NCI-H2227 treated with DMSO at 0.1 percent for 48 hours (cell line): ENCODE measurements at places on chromosomes 11 and 22.
A peak's percentile ranks its signal among the peaks of the same experiment; 100 is the strongest.

DNA sequence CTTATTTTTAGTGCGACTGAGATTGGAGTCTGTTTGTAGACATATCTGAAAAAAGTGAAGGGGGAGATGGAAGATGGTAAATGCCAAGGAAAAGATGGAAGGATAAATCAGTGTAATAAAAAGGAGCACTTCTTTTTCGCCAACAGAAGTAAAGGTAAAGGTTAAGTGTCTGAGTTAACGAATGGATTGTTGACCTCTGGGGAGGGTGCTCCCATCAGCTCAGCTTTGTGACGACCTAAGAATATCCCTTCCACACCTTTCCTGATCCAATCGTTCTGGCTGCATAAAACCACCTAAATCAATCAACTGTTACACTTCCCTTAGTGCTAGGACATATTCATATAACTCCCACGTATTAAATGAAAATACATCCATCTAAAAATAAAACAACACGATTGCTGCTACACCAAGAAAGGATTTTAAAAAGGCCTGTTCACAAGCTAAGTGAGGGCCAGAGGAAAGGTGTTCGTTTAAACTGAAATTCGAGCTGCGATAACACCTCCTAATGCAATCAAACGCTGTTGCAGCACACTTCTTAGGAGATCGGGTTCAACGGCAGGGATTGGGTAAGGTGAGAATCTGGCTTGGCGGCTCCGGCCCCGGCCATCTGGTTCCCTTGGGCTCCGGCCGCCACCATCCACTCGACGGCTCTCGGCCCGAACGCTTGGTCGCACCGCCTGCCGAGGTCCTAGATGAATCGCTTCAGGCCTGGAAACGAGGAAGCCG is 658 bp downstream of the C11orf71 start:
- peak; percentile 66 for DNase-seq

GRCh38 chr11:121478895-121479697 is 26.3 kb upstream of the SORL1-AS1 start:
- no peak for DNase-seq

DNA sequence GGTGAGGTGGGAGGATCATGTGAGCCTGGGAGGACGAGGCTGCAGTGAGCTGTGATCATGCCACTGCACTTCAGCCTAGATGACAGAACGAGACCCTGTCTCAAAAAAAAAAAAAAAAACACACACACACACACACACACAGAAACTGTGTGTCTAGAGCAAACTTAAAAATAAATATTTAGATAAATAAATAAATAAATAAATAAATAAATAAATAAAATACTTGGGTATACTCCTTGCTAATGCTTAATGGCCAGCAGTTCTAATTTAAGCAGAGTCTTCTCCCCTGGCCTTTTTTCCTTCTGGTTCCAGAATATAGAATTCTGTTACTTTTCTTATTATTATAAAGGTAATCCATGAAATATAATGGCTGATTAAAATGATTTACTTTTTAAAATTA is 5.1 kb upstream of the ARL2 start:
- DNase-seq = no peak

- DNase-seq = no peak
Measured at GRCh38 chr11:75433443-75433842, 440 bp upstream of the KLHL35 start.

DNA sequence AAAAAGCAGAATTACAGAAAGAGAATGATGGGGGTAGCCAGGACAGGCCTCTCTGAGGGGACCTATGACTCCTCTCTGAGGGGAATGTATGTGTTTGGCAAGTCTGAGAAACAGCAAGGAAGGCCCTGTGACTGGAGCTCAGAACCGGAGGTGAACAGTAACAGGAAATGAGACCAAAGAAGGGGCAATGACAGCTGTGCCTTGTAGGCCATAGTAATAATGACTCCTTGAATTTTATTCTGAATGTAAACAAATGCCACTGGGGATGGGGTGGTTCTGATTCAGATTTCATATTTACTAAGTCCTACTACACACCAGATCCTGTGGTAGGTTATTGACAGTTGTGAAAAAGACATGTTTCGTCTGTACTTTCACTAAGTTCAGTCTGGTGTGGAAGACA is 52.8 kb upstream of the APOA1 start:
- no peak for DNase-seq

DNA sequence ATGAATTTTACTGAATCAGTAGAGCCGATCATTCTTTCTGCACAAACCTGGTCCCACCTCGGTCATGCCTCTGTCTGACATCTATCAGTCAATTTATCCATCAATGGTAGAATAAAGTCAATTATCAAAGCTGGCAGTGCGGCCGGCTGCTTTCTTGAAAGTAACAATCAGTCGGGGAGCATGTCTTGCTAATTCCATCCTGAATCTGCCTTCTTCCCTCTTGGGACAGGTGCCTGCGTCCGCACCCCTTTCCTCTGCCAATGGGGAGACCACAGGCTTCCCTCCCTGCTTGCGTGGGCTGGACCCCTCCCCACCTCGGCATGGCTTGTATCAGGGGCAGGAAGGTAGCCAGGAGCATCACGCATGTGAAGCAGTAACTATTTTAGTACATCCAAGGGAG is 962.9 kb downstream of the BRD1 start:
- no peak for DNase-seq

- DNase-seq = no peak
Measured at GRCh38 chr11:10878408-10879214, 20.8 kb upstream of the ZBED5 start.

GRCh38 chr22:24390576-24390975 is 36.8 kb upstream of the ADORA2A start:
- no peak for DNase-seq

DNA sequence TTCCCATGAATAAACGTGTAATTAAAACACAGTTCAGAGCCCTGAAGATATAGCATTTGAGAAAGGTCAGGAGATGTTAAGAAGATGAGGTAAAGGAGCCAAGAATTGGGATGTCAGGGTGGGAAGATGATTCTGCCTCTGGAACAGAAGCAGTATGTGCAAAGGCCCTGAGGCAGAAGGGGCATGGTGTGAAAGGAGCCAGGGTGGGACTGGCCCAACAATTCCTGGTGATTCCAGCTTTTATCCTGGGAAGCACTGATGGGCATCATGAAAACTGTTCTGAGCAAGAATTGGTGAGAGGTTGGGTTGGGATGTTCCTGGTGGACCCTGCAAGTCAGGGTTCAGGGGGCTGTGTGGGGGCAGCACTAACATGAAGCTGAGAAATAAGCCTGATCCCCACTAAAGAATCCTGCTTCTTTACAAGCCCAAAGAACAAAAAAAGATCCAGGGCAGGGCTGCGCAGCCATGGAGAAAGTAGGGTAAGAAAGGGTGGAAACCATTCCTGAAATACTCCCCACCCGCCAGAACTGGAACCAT is 2.5 kb upstream of the FXYD6 start:
- no peak for DNase-seq

GRCh38 chr22:19806213-19807160 is 45.9 kb downstream of the TBX1 start:
- DNase-seq = peak; percentile 18

- DNase-seq = no peak
Measured at GRCh38 chr11:81725701-81726100, 1008.0 kb downstream of the FAM181B start.

DNA sequence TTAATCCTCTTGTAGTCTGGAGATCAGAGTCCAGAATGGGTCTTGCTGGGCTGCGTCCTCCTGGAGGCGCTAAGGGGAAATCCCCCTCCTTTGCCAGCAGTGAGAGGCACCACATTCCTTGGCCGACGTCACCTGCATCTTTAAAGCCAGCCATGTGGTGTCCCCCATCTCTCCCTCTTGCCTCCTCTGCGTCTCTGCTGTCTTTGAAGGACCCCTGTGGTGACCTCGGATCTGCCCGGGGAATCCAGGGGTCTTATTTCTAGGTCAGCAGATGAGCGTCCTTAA is 27.2 kb upstream of the PARVB start:
- no peak for DNase-seq

GRCh38 chr11:79174045-79175008 is 266.5 kb downstream of the TENM4 start:
- peak; percentile 11 for DNase-seq

DNA sequence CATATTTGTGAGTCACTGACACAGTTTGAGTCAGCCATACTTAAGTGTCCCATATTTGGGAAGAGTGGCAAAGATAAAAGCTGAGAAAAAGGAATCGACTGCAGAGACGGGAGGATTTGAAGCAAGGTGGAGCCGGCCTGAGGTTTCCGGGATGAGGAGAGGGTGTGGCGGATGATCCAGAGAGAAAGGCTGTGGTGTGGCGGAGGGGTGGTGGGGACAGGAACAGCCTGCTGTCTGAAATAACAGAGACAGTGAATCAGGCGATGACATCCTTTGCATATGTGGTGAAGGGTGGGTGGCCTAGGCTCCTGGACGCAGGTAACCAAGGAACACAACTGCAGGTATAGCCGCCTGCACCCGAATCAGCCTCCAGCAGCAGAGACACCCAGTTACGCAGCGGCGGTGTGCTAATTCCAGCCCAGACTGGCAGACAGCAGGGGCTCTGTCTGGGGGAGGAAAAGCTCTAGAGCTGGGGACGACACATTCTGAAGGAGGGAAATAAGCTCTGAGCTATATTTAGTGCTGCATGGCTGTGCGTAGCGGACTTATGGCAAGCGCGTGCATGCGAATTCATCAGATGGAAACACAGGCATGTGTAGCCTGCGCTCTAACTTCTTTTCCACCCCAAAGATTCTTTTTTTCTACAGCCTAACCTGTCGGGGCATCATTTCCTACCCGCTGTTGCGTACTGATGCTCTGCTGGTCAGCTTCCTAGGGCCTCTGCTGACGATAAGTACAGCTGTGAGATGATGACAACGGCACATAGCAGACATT is 62.7 kb upstream of the BARX2 start:
- no peak for DNase-seq

GRCh38 chr11:3193373-3194015 is 25.1 kb downstream of the MRGPRG start:
- no peak for DNase-seq

- DNase-seq = no peak
Measured at GRCh38 chr11:123505546-123506299, 75.7 kb downstream of the GRAMD1B start.

DNA sequence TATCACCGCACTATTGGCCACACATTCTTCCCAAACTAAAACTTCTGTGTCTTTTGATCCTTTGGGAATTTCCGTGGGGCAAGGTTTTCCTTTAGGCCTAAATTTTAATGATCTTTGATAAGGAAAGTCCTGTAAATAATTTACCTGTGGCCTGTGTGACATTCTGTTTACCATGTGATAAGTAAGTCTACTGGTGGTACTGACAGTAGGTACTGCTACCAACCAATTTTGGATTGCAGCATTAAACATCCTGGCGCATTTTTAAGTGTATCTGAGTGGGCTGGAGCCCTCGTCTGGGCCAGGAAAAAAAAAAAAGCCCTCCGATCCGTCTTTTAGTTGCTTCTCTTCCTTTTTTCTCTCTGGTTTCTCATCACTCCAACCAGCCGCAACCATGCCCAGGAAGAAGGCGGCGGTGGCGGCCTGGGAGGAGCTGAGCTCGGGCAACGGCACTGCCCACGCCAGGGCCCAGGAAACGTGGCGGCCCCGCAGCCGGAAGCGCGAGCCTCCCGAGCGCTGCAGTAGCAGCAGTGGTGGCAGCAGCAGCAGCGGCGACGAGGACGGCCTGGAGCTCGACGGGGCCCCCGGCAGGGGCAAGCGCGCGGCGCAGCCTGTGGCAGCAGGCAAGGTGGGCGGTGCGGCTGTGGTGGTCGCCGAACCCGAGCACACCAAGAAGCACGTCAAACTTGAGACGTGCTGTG is 33.6 kb downstream of the ASRGL1 start:
- DNase-seq = no peak

DNA sequence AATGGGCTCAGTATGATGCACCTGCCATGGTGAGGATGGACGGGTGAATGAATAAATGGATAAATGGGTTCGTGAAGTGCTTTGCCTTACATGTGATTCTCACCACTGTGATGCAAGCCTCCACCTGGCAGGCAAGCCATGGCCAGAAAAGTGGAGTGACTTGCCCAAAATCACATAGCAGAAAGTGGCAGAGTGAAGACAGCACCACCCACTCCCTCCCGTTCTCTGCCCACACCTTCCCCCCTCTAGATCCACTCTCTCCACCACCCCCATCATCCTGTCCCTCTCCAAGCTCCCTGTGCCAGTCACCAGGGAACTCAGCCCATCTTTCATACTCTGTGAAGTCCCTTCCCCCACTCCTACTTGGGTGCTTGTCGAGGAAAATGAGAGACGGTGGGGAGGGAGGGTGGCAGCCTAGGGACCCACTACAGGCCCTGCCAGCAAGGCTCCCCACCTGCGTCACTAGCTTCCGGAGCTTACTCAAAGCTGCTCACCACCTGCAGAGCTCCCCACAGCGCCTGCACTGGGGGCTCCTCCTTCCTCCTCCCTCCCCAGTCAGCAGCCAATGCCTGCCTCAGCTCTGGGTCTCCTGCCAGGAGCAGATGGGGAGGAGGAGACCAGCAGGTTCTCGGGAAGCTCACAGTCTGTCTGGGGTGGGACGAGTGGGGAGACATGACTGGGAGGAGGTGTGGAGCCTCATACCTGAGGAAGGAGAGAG is 82.3 kb downstream of the PDE2A start:
- no peak for DNase-seq

DNA sequence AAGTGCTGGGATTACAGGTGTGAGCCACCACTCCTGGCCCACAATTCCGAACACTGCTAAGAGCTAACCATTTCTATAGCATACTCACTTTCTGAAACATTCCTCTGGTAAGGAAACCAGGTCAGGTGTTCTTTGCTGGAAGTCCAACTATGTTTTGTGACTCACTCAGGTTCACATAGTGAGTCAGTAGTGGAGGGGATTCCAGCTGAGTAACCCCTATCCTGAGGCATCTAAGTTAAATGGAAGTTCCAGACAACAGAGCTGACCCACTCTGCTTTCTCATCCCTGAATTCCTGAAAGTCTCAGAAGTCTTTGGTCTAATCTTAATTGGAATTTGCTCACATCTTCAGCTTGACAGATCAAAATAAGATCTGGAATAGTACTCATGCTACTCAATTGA is 3.0 kb upstream of the CHRNA10 start:
- no peak for DNase-seq

GRCh38 chr11:116466801-116467200 is 306.0 kb downstream of the BUD13 start:
- no peak for DNase-seq

- DNase-seq = no peak
Measured at GRCh38 chr22:22369964-22370270, 125.3 kb downstream of the VPREB1 start.

DNA sequence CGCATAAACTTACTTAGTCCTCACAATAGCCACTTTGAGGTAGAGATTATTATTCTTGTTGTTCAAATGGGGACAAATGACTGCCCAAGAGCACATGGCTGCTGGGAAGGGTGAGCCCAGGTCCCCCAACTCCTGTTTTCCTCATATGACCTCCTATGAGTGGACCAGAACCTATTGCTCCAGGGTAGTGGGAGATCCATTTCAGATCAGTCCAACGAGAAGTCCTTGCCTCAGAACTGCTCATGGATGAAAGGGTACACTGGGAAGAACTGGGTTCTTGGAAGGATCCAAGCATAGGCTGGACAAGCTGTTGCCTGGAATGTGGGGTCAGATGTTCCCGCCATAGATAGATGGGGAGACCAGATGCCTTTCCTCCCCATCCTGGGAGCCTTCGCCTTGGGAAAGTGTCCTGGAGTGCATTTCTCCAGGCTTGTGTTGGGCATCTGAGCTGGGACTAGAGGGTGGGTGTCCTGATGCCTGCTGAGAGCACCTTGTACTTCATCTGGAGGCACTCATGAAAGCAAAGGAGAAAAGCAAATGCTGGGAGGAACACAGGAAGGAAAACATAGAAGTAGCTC is 146.3 kb upstream of the B3GAT1 start:
- DNase-seq = no peak

- DNase-seq = no peak
Measured at GRCh38 chr11:119512369-119512768, 89.4 kb upstream of the THY1 start.
